ENCODE measurements at places on chromosomes 7 and 10.

GRCh38 chr10:71290331-71290730, 28.7 kb upstream of the SLC29A3 start:
- DNase-seq = no peak

DNA sequence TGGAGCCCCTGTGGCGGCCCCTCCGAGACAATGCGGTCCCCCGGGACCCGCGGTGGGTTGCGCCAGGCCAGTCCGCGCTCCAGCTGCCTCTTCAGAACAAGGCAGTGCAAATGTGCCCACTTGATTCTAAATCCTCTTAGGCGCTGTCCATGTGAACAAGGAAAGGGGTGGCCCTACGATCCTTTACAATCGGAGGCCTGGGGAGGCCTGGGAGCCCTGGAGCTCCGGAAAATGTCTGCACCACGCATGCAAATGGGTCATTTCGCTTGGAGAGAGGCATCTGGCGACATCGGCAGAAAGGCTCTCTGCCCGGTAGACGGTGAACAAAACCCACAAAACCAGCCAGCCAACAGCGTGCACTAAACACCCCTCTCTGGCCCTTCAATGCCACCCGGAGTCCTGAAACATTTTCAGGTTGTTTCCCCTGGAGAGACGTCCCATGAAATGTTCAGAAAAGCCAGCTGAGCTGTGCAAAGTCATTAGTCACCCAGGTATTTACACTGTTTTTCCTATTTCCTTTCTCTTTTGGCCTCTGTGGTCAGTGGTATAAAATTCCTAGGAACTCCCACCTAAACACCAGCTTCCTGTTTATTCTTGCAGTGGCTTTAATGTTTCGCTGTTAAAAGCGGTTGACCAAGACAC, 102.8 kb upstream of the ZNF438 start:
- peak; percentile 57 for DNase-seq

GRCh38 chr10:103510791-103511752, 17.6 kb downstream of the NEURL1 start:
- no peak for DNase-seq

- DNase-seq = no peak
Observed at GRCh38 chr10:70866424-70866823, 21.9 kb downstream of the PCBD1 start.

- DNase-seq = no peak
Observed at GRCh38 chr7:64636386-64636785, 29.5 kb upstream of the ZNF107 start.

All from activated T-cell treated with anti-CD3 and anti-CD28 coated beads, Interleukin-2, amount 50 U/mL, for 24 hours (primary cell).